ENCODE measurements at places on chromosomes 7 and 10. TPM values are rescaled to one million over a fixed set of nuclear protein-coding genes. Genes with fewer than 3 reads are reported as not detected.

The RASA4B gene
- 1.7 TPM for total RNA-seq

The ADD3 gene
- total RNA-seq, result 5.2 TPM

The FKBP9 gene
- 71.5 TPM for total RNA-seq

The POM121 gene
- 32.8 TPM for total RNA-seq

The LRIT1 gene
- total RNA-seq, result not detected

The UNCX gene
- not detected for total RNA-seq

The TYSND1 gene
- total RNA-seq, result 20.1 TPM

The CC2D2B gene
- total RNA-seq, result 0.13 TPM

The SPDYE9 gene
- total RNA-seq, result not detected

The TAS2R60 gene
- not detected for total RNA-seq

The BMPR1A gene
- total RNA-seq, result 23.5 TPM

The RNF32 gene
- total RNA-seq, result 1.2 TPM

The CLDN4 gene
- 4.6 TPM for total RNA-seq
